ENCODE measurements at places on chromosomes 12 and 14.
A peak's percentile ranks its signal among the peaks of the same experiment; 100 is the strongest.

GRCh38 chr12:120979862-120980696 is 1.7 kb downstream of the HNF1A start:
- no peak for DNase-seq

- DNase-seq, result no peak
Measured at GRCh38 chr12:130632642-130633041, 83.5 kb downstream of the RIMBP2 start.

GRCh38 chr12:96397756-96398423 is 2.3 kb downstream of the CDK17 start:
- no peak for DNase-seq

DNA sequence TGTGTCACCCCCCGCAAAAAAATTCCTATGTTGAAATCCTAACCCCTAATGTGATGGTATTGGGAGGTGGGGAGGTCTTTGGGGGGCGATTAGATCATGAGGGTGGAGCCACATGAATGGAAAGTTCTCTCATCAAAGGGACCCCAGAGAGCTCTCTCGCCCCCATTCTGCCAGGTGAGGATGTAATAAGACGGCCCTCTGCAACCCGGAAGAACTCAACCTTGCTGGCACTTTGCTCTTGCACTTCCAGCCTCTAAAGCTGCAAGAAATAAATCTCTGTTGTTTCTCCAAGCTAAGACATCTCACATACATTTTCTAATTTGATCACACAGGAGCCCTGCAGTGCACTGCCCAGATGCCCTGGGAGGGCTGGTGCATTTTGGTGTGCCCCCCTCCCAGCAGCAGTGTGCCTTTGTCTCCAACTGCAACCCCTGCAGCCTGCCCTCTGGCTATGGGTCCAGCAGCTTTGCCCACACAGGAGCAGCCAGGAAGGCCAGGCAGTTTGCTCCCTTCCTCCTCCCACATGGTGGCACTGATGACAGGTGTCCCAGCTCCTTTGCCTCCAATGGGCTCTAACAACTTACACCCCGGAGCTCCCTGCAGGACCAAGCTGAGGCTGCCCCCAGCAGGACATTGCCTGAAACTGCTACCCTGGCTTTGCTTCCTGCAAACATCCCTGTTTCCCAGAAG is 59.3 kb downstream of the C14orf132 start:
- DNase-seq, result no peak

GRCh38 chr14:52068615-52069306 is at the start of gene NID2:
Gene NID2 (minus strand): TSS chr14:52069059. CDS start chr14:52068994, 65 bp downstream.
- DNase-seq, result peak; percentile 46

DNA sequence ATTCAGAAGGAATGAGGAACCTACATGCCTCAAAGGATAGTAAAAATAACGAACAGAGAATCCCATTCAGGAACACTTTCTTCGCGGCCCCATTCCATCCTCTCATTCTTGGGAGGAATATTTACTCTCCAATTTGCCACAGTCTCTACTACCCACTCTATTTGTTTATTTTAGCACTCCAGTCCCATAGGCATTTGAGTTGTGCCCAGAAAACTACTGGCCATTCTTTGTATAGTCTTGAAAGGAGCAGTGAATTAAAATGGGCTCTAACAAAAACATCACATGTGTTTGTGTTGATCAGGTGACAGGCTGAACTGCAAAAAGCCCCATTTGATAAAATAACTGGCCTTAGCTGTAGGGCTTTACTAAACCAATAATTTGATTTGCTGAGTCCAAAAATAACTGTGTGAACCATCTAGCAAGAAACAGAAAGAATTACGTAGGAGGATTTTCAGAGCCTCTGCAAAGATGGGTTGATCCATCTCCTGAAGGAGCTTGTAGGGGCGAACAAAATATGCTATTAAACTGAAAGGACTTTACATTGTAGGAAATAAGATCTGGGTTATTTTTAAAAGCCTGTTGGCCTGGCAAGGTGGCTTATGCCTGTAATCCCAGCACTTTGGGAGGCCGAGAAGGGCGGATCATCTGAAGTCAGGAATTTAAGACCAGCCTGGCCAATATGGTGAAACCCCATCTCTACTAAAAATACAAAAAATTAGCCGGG is 142.3 kb upstream of the CPNE8 start:
- DNase-seq, result no peak

- no peak for DNase-seq
Measured at GRCh38 chr14:95691591-95691990, 5.4 kb downstream of the TCL1B start.

GRCh38 chr14:104085032-104085888 is at the start of gene ASPG:
Gene ASPG (plus strand): TSS chr14:104085700. CDS start chr14:104085771, 71 bp downstream.
- DNase-seq, result no peak

DNA sequence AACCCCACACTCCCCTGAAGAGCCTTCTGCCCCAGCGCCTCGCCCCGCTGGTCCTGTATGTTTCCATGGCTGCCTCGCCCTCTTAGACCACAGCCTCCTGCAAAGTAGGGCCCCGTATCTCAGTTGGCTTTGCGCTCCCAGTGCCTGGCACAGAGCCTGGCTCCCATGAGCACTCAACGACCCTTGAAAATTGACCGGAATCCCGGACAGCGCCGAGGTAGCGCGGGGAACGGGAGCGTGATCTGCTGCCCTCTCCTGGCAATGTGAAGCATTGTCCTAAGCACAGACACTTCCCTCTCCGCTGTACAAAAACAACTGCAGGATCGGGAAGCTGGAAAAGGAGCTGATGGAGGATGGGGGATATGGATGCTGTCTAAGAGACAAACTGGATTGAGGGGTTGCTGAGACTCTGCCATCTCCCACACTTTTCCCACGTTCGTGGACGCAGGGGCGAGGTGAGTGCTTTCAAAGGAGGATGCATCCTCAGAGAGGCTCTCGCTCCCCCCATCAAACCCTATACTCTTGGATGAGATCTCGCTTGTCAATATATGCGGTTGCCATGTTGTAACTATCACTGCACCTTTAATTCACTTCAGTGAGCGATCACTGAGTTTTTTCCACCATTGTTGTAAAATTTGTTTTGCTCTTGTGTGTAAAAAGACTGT is 10.7 kb upstream of the FKBP4 start:
- DNase-seq, result peak; percentile 54

- no peak for DNase-seq
Measured at GRCh38 chr12:15274561-15274967, 47.7 kb upstream of the PTPRO start.

DNA sequence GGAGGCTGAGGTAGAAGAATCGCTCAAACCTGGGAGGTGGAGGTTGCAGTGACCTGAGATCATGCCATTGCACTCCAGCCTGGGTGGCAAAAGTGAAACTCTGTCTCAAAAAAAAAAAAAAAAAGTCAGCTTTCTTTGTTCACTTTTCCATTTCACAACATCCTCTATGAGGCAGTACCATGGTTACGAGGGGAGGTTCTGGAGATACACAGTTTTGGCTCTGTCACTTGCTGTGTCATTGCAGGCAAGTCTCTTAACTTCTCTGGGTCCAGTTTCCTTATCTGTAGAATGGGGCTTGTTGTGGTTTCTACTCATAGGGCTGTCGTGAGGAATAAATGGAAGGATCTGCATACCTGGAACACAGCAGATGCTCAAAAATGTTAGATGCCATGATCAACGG is 75.6 kb upstream of the SLC24A4 start:
- DNase-seq, result no peak

DNA sequence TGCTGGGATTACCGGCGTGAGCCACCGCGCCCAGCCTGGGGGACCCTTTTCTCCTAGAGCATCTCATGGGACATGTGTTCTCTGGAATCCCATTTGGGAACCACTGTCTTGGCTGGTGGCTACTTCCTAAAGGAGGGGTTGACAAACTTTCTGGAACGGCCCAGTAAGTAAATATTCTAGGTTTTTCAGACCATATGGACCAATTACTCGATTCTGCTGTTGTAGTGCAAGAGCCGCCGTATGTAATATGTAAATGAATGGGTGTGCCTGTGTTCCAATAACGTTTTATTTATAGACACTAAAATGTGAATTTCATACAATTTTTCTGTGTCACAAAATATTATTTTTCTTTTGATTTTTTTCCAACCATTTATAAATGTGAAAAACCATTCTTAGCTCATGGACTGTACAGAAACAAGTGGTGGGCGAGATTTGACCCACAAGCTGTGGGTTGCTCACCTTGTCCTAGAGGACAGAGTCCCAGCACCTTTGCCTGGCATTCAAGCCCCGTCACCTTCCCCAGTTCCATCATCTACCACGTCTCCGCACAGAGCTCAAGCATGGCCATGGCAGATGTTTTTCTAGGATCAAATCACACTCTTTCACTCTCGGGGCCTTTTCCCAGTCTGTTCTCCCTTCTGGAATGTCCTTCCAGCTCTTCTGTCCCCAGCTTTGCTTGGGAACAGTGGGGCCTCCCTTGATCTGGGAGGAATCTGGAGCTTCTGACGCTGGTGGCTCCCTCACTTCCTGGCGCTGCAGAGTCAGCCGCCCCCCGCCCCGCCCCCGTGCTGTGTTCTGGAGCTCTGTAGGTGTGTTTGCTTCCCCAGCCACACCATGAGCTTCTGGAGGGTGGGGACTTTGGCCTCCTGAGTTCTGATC is 17.9 kb upstream of the RCOR1 start:
- no peak for DNase-seq

DNA sequence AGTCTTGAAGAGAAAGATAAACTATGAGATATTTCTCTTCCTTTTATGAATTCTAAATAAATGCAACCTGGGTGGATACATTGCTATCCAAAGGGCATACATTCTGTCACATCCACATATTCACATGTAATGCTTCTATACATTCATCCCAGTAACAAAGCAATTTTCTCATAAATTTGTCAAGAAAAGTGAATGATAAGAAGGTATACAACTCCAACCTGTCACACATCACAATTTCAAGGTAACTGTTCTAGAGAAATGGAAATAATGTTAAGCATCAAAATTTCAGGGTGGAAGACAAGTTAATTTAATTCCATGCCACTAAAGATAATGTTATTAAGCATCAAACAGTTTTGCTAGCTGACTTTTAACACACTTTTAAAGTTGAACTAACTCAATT is 212.9 kb downstream of the SYT10 start:
- DNase-seq, result no peak

DNA sequence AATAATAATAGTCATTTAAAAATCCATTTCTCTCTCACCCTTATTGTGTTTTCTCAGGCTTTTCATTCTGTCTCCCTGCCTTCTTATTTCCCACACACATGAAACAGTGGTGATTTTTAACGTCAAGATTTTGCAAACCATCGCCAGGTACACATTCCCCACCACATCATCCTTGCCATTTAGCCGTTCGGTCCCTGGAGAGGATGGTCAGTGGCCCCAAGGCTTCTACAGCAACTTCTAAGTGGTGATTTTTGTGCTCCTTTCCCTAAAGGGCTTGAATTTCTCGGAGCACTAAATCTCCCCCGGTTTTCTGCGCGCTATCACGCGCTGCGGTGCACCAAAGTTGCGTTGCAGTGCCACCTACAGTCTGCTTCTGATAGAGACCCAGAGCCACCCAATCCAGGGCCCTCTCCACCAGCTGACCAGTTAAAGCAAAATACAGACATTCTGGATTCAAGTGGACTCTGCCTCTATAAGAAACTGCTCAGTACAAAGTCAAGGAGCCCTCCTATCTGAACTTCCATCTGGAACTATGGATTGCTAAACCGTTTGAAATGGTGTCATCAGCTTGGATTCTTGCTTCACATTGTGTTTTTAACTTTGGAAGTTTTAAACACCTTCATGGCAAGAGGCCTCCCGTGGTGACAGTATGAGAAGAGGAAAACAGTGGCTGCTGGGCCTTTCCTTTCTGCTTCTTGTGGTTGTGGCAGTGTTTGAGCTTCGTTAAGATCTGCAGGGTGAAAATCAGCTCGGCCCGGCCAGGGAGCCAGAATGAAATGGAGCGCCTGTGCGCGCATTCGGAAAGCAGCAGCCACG is 234.0 kb downstream of the SPTSSA start:
- DNase-seq, result peak; percentile 51

GRCh38 chr12:234891-235415 is 21.0 kb upstream of the SLC6A12 start:
- DNase-seq, result no peak

GRCh38 chr14:76814726-76815645 is 2.3 kb upstream of the ANGEL1 start:
- DNase-seq, result no peak

GRCh38 chr14:98782062-98782461 is 489.9 kb downstream of the BCL11B start:
- no peak for DNase-seq

- peak; percentile 23 for DNase-seq
Measured at GRCh38 chr12:24596768-24597388, 352.0 kb downstream of the BCAT1 start.

- DNase-seq, result no peak
Measured at GRCh38 chr12:74984631-74985030, 225.0 kb downstream of the KCNC2 start.

- DNase-seq, result no peak
Measured at GRCh38 chr14:100765296-100765695, 38.6 kb downstream of the DLK1 start.

- DNase-seq, result no peak
Measured at GRCh38 chr14:58747181-58747580, 109.4 kb downstream of the DACT1 start.

- DNase-seq, result no peak
Measured at GRCh38 chr14:29166507-29166906, 399.9 kb downstream of the FOXG1 start.

DNA sequence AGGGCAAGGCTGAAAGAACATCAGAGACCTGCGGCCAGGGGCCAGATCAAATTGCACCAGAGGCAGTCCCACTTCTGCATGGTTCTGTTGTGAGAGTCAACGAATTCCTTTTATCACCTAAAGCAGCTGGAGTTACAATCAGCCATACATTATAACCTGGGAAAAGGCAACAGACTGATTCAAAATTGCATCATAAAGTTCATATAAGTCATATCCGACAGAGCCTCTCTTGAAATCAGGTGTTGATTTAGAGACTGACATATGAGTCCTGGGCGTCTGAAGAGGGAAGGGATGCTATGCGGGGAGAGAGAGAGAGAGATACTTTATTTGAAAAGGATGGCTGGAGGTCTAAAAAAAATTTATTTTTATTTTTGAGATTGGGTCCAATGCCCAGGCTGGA is 89.4 kb downstream of the EFCAB11 start:
- DNase-seq, result no peak

GRCh38 chr12:105198961-105199360 is 37.0 kb downstream of the APPL2 start:
- no peak for DNase-seq

- DNase-seq, result no peak
Measured at GRCh38 chr14:52307905-52308304, 6.2 kb upstream of the PTGER2 start.

DNA sequence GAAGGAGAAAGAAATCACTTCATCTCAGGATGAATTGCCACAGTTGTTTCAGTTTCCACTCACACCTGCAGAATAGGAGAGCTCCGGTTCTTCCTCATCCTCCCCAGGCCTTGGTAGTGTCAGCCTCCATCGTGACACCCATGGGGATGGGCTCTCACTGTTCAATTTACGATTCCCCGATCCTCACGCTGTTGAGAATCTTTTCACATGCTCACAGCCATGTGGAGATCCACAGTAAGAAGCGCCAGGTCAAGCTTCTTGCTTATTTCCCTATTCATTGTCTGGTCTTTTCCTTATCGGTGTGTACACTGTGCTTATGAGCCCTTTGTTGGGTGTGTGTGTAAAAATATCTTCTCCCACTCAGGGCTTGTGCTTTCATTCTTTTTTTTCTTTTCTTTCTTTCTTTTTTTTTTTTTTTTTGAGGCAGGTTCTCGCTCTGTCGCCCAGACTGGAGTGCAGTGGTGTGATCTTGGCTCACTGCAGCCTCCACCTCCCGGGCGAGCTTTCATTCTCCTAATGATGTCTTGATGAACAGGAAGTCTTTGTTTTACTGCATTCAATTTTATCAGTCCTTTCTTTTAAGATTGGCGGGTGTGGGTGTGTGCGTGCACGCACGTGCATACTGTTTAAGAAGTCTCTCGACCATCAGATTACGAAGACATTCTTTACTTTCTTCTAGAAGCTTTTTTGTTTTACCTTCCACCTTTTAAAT is 21.5 kb downstream of the RIN3 start:
- no peak for DNase-seq

Measured in germinal center (tissue), 1 donor.